ENCODE measurements at places on chromosomes 16 and 17.

- no peak for DNase-seq
These were observed 883.3 kb downstream of the CDH11 start for GRCh38 chr16:64238571-64238970.

- no peak for DNase-seq
These were observed 496.8 kb downstream of the XYLT1 start for GRCh38 chr16:16973707-16974591.

DNA sequence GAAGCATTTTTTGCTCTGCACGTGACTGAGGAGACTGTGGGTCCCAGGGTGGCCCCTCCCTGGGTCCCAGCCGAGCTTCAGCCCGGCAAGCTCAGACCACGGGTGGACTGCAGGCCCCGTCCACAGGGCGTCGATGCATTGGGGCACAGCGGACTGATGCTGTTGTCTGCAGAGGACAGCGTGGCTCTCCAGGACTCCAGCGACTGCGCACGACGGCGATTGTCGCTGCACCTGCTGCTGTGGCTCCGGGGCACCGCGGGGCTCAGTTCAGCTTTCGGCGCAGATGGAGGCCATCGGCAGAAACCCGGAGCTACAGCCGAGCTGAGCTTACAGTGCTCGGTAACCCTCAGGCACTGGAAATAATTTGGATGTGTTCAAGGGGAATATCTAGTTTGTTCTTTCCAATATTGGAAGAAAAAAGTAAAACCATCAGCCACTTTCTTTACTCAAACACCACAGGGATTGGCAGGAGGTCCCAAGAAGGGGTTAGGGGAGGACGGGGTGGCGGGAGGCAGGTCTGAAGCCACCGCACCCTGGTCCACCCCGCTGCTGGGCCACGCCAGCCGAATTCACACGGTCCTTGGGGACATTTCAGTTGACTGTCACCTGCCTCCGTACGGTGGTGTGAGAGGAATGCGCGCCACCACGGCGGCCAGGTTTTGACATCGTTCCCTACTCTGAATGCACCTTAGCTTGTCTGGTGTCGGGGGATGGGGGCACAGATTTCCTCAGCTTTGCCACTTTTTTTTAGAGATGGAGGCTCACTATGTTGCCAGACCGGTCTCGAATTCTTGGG lies 88.7 kb upstream of the RPH3AL start:
- DNase-seq = no peak

DNA sequence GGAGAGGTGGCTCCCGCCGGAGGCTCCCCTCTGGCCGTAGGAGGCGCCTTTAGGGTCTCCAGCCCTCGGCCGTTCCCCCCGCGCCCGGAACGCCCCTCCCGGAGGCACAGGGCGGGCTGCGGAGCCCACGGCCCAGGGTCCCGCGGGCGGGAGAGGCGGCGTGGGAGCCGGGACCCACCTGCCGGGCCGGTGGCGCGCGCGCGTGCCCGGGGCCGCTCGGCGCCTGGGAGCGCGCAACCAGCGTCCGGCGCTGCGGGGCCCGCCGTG lies at the start of gene MIF4GD:
Gene MIF4GD, minus strand, starts transcription at position 266 of the 267 bp plus-strand sequence. CDS start 1,036 bp downstream, outside the sequence.
- DNase-seq = no peak

- DNase-seq = no peak
These were observed 7.9 kb upstream of the SMARCD2 start for GRCh38 chr17:63850401-63850800.

GRCh38 chr16:79959226-79959625 lies 358.7 kb upstream of the MAF start:
- DNase-seq = no peak

DNA sequence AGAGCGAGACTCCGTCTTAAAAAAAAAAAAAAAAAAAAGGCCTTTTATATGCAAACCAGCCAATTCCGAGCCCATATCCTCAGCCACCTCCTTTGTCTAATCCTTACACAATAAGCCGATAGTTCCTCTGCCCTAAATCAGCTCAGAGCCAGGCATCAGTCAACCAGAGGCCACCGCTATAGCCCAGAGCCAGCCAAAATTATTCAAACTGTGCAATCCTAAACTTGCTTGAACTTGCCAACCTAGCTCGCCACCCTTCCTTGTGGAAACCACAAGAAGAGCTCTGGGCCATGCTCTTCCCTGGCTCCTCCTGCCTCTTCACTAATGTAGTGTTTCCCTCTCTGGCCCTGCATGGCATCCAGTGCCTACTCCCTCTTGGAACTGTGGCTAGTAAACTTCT lies 17.7 kb downstream of the ITGAL start:
- DNase-seq = no peak

- DNase-seq = no peak
These were observed 23.1 kb upstream of the GPRC5C start for GRCh38 chr17:74408815-74409214.

DNA sequence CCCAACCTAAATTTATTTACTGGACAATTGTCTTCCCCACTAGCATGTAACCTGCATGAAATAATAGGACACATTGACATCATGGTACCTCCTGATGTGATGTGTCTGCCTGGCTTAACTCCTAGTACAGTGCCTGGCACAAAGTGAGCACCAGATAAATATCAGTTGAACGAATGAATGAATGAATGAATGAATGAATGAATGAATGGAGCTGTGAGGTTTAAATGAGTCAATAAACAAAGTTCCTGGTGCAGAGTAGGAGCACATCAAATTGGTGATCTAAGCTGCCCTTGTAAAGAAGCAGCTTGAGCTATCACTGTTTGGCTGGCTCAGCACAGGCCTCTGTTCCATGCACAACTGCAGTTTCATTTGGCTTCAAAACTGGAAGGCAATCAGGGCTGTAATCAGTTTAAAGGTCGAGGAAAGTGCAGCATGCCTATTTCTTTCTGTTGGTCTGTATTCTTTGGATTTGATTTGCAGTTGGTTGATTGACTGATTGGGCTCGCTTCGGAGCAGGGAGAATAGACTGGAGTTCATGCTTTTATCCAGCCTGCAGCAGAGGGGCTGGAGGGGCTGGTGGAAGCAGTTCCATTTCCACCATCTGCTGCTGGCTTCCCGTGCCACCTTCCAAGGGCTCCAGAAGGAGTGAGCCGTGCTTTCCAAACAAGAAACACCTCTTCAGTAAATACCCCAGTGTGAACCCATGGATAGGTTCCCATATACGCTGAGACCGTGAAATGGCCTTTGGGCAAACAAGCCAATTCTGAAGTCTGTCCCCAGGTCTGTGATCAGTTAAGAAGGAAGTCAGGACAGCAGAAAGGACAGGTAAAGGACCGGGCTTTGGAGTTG lies 54.6 kb downstream of the GPRC5B start:
- no peak for DNase-seq

DNA sequence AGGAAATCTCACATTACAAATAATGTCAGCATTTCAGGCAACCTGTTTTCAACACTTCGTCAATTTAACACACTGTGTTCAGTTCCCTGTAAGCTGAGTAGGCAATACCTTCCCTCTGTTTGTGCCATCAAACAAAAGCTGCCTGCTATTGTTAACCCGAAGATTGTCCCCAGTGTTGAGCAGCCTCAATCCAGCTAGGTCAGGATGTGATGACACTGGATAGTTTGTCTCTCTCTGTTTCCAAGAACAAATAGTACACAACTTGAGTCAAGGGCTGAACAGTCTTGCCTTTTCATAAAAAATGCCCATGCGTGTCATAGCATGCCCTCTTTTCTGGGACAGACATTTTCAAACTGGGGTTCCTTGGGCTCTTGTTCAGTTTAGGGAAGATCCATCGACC lies 36.4 kb downstream of the HSD17B2 start:
- no peak for DNase-seq

- peak; percentile 59 for DNase-seq
These were observed 22.1 kb downstream of the TRIM25 start for GRCh38 chr17:56891751-56892150.

GRCh38 chr17:1110862-1111598 lies 68.8 kb downstream of the ABR start:
- no peak for DNase-seq

GRCh38 chr17:41695134-41695661 lies 6.5 kb downstream of the EIF1 start:
- no peak for DNase-seq

- no peak for DNase-seq
These were observed at the start of gene USP22 for GRCh38 chr17:21042458-21043295. Gene USP22 (minus strand): TSS chr17:21043011. CDS start chr17:21042835, 176 bp downstream.

DNA sequence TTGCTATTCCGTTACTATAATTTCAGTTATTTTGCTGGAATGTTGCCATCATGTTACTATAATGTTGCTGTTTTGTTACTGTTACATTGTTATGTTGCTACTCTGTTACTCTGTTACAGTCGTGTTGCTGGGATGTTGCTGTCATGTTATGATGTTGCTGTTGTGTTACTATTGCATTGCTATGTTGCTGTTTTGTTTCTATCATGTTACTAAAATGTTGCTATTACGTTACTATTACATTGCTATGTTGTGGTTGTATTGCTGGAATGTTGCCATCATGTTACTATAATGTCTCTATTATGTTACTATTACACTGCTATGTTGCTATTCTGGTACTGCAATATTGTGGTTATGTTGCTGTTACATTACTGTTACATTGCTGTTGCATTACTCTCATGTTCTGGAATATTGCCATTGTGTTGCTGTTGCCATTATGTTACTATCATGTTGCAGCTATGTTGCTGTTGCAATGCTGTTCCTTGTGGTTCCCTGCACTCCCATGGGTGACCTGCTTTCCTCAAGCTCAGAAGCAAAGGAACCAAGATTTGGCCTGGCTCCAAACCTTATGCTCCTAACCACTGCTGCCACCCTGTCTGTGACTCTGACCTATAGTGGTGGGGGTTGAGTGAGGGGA lies 64.4 kb downstream of the ABCC6 start:
- no peak for DNase-seq

Measured in stimulated activated effector memory CD8-positive, alpha-beta T cell treated with anti-CD3 and anti-CD28 coated beads, Interleukin-12 subunit alpha, Interleukin-12 subunit beta, amount 100 ng/mL, for 72 hours (primary cell).